ENCODE measurements at places on chromosomes 1 and 21. TPM values are rescaled to one million over a fixed set of nuclear protein-coding genes. Genes with fewer than 3 reads are reported as not detected.

DNA sequence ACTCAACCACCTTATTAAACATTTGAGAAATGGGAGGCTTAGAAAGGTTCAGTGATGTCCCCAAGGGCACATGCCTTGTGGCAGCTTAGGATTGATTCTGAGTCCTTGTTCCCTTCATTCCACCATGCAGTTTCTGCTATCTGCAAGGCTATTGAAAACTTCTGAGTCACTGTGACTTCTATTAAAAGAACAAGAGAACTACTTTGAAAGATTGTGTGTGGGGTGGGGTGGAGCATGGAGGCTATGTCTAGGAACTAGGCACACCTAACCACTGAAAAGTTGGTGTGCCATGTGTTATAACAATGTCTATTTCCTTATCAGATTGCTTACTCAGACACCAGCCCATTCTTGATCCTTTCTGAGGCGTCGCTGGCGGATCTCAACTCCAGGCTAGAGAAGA lies 10.8 kb downstream of the MTARC1 start:
- no peak for DNase-seq

IL22RA1 gene
- not detected for polyA plus RNA-seq

- DNase-seq: no peak
These were observed 171.0 kb downstream of the TGFBR3 start for GRCh38 chr1:91714867-91715381.

- DNase-seq: peak; percentile 15
These were observed 543 bp upstream of the EPHB2 start for GRCh38 chr1:22709891-22710700.

LRRC8D gene
- polyA plus RNA-seq: 65.7 TPM

CLEC20A gene
- polyA plus RNA-seq: not detected

GLMN gene
- polyA plus RNA-seq: 8.6 TPM

DNA sequence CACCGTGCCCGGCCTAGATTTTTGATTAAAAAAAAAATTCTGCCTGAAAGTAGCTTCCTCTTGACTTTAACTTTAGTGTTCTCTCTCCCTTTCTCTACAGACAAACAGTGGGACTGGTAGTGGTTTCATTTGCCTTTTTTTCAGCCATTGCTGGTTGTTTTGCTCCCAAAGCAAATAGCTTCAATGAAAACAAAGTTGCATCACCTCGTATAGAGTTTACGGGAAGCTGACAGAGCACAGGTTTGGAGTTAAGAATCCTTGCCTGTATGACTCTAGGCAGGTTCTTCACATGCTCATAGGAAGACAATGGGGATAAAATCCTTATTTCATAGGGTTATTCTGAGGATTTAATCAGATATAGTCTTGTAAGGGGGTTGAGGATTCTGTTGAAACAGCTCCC lies 21.6 kb downstream of the AADACL4 start:
- no peak for DNase-seq

DNA sequence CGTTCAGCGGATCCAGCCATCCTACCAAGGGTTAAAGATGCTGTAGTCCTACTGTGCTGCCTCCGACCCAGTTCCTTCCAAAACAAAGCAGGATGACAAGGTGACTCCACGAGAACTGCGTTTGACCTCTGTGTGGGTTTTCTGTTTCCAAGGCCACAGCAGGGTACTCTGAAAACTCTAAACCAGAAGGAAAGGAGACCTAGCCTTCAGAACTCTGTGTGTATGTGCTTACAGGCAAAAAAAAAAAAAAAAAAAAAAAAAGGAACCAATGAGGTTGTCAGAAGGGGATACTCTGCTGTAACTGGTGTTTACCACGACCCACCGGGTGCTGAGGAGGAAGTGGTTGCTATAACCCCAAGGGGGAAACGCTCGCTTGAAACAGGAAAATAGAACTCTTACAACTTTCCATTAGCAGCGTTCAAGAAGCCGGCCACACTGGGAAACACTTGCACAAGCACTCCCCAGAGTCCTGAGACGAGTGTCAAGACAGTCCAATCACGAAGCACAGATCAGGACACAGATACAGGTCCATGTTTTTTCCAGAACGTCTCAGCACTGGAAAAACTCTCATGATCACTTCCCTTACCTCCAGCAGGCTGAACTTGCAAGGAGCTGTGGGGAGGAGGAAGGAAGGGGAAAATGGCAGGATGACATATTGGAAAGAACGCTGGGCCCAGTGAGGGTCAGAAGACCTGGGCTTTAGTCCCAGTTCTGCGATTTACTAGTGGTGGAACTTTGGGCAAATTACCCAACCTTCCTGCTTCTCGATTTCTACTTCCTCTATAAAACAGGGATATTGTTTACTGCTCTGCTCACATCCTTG lies 64.0 kb downstream of the ITPKB start:
- DNase-seq: peak; percentile 92

- DNase-seq: no peak
These were observed 3.6 kb upstream of the RSPH1 start for GRCh38 chr21:42499444-42500112.

DNA sequence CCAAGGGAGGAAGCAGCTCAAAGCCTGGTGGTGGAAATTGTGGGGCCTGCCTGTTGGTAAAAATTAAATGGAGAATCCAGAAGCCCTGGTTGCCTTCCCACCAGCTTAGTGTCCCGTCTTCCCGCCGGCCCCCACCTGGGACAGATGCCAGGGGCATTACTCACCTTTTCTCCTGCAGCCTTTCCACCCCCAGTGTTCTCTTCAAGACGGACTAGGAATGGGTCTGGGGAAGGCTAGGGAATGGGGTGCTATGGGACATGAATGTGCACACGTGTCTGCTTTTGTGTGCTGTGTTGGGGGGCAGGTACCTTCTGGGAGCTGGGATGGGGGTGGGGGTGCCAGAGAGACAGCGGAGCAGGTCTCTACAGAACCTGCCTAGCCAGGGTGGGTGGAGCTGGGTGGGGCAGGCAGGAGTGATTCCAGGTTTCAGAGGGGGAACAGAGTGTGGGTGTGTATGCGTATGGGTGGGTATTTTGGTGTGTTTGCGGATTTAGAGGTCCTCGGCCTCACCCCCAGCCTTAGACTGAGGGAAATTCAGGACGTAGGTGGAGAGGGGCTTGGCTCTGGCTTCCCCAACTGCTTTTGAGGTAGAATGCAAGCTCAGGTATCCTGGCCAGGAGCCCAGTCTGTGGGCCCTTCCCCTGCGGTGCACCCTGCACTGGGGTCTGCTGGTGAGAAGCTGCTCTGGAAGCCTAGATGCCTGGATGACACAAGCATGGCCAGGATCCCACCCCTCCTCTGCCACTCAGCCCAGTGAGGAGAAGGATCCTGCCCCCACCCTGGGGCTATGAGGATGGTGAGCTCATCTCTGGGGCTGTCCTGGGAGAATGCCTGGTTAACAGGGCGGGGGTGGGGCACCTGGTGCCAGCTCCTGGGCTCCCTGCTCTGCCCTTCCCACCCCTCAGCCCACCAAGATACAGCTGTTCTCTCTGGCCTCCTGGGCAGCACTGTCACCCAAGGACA lies 7.8 kb downstream of the VANGL2 start:
- no peak for DNase-seq

- no peak for DNase-seq
These were observed 460.2 kb downstream of the KIF26B start for GRCh38 chr1:245615001-245615400.

DNA sequence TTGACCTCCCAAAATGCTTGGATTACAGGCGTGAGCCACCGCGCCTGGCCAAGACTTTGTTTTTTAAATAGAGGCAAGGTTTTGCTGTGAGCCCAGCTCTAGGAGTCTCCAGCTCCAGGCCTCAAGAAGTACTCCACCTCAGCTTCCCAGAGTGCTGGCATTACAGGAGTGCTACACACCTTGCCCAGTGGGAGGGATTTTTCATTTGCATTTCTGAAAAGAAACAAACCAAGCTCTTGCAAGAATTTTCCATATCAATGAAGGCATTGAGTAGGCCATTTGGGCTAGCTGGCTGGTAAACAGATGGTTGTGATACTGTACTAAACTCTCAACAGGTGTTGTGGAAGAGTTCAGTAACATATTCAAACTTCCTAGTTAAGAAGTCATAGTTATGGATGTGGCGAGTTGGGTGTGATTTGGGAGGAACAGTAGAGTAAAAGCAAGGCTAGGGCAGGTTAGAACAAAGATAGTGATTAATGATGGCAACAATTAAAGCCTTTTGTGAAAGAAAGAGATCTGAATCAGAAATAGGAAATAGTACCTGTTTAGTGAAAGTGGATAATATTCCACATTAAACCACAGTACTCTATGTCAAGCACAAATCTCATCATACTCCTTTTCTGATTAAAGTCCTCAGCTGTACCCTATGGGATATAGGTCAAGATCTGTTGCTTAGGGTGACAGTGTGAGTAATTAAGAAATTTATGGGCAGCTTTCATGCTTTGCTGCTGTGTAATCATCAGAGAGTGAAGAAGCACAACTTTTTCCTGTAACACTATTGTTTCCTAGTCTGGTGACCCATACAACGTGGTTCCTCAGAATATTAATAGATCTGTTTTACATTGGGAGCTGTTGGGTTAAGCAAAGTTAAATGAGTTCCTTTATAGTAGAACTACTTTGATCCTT lies 10.7 kb downstream of the AKIRIN1 start:
- no peak for DNase-seq

- DNase-seq: peak; percentile 9
These were observed 167.7 kb downstream of the ACTL8 start for GRCh38 chr1:17922833-17923232.

RHEX gene
- polyA plus RNA-seq: not detected

GRCh38 chr21:15009837-15010363 lies 54.9 kb downstream of the NRIP1 start:
- DNase-seq: no peak

PPIH gene
- 70.1 TPM for polyA plus RNA-seq

DNA sequence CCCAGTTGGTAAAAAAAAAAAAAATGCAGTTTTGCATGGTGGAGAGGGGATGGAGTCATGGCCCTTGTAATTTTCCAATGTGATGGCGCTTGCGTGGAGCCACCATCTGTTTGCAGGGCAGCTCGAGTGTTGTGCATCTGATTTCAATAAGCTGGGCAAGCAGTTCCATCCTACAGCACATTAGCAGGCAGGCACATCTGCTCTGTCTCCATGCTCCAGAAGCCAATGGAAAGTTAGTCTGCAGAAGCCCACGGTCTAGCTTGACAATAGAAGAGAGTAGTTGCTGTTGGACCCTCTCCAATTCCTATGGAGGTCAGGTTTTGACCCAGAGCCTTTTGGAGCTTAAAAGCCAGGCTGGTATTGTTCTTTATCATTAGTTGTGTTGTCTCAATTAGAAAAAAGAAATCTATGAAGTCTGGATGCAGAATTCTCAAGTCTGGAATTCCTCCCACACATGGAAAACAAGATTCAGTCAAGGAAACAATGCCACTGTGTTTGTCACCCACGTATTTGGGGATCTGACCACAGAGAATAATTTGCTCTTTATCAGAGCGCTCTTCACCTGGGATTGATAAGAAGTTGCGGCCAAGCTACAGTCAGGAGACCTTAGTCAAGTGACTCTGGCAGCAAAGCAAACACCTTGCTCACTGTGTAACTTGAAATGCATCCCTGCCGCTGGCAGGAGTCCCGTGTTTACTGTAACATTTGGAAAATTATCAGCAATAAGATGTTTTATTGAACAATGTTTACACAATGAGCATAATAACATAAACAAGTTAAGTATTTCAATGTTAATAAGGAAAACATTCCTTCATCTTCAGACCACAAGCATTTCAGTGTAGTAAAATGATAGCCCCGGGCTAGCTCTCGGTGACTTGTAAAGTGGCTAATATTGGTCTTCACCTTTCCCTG lies 20.7 kb downstream of the NGF start:
- no peak for DNase-seq

FAM131C gene
- polyA plus RNA-seq: not detected

NHLH1 gene
- not detected for polyA plus RNA-seq

DNA sequence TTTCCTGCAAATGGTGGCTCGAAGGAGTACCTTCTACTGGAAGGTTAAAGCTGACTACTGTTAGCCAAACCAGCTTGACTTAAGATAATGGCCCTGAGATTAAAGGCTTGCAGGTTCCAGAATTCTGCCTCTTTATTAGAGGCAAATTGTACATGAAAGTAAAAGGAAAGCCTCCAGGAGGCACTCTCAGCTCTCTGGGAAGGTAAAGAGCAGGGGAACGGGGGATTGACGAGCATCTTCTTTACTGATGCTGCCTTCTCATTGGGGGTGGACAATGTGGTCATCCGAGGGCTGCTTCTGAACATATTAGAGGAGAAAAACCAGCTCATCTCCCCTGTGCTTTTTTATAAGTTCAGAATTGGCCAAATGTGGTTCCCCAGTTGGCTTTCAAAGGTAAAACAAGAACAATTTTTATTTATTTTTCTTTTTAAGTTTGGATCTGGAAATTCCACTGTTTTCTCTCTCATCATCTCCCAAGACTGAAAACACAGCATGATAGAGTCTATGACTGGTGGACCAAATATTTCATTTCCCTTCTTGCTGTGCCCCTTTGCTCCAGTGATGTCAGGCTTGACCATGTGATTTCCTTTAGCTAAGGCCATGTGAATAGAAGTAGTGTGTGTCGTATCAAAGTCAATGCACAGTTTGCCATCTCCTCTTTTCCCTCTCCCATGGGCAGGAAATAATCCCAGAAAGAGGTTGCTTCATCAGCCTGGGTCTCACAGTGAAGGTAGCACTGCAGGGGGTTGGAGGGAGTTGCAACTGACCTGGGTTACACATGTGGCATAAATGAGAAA lies 292.7 kb downstream of the PRDM2 start:
- DNase-seq: no peak

DNA sequence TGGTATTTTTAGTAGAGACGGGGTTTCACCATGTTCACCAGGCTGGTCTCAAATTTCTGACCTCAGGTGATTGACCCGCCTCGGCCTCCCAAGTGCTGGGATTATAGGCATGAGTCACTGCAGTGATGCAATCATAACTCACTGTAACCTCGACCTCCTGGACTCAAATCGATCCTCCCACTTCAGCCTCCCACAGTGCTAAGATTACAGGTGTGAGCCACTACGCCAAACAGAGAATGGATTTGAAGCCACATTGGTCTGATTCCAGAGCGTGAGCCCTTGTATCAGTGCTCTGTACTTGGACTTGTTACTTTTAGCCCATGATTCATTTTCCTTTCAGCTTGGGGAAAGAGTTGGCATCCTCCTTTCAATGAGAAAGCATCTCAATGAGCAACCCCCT lies 14.9 kb upstream of the ZNF683 start:
- no peak for DNase-seq
